ENCODE measurements at places on chromosomes 2 and 18. TPM values are rescaled to one million over a fixed set of nuclear protein-coding genes. Genes with fewer than 3 reads are reported as not detected.

Gene UGT1A9
- total RNA-seq = not detected

Gene COL6A3
- total RNA-seq = 1.2 TPM

Gene MOB4
- total RNA-seq = 24.4 TPM

GRCh38 chr2:171319164-171319810 is 114.5 kb downstream of the METTL8 start:
- H3K27ac ChIP-seq = no peak overlapping the region
- H3K36me3 ChIP-seq = peaks cover 2% of the 10 kb centered on the region
- H3K4me3 ChIP-seq = no peak overlapping the region
- no peaks in the 10 kb centered on the region for H3K4me1 ChIP-seq
- no peaks in the 10 kb centered on the region for H3K27me3 ChIP-seq

DNA sequence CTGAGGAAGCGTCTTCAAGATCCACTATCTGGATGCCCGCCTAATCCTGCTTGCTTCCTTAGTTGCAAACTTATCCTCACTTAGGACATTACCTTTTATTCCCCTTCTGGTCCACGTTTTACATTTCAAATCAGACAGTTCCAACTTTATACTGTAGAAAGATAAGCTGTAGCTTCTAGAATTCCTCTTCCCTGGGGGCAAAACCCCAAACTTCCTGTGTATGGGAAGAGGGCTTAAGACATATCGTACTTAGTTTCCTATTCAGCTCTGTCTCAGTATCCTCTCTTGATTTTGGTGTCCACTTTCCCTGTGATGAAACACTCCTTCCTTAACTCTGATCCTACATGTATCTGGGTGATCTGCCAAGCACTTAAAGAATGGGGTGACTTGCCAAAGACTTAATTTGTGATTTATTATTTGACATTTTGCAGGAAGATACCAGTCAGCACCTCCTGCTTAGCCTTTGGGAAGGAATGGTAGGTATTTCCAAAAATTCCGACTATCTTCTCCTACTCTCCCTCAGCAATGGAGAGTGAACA is 245.2 kb downstream of the CDCA7 start:
- H3K27me3 ChIP-seq = no peaks in the 10 kb centered on the region
- H3K36me3 ChIP-seq = no peaks in the 10 kb centered on the region
- no peak for DNase-seq
- no peak overlapping the region for H3K27ac ChIP-seq
- H3K4me3 ChIP-seq = no peak overlapping the region

DNA sequence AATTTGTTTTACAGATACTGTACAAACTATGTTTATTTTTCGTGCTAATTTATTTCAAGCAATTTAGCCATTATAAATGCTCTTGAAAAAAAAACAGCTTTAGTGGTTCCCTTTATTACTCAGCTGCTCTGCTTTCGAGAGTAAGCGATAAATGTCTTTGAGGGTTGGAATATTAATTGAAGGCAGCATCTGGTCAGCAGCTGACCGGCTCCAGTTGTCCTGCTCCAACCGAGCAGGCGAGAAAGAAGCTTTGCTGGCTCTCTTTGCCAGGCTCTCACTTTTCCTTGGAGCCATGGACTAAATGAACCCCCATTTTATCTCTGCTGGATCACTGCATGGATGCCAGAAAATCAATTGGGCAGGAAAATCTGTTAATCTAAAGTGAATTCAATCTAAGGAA is 147.4 kb downstream of the LNPK start:
- H3K36me3 ChIP-seq = no peaks in the 10 kb centered on the region
- no peak overlapping the region for H3K4me3 ChIP-seq
- no peaks in the 10 kb centered on the region for H3K27me3 ChIP-seq

GRCh38 chr2:2590141-2590540 is 259.1 kb upstream of the MYT1L start:
- no peak overlapping the region for H3K27ac ChIP-seq
- H3K36me3 ChIP-seq = no peaks in the 10 kb centered on the region
- DNase-seq = no peak
- H3K27me3 ChIP-seq = no peaks in the 10 kb centered on the region
- no peak overlapping the region for H3K4me3 ChIP-seq
- H3K4me1 ChIP-seq = no peaks in the 10 kb centered on the region

DNA sequence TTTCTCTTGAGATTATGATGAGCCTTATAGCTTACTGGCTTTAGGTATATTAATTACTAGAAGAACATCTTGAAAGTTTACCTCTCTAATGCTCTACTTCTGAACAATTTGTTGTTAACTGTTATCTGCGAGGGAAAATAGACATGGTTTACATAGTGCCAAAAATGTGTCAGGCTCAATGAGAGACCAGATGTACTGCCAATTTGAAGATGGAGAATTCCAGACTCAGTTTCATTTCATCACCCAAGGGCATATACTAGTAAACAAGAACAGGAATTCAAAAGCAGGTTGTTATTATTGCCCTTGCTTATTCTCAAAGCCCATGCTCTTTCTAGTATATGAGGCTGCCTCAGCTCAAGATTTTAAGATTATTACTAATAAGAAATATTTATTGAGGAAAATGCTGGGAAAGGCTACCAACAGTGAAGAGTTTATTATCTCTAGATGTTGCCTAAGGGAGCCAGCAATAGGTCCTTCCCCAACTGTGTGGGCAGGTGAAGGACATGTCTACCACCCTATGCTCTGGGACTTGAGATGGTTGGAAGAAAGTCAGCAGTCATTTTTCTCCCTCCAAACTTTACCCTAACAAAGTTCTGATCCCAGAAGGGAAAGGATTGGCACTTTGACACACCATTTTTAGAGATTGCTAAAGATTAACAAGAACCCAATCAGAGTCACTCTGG is 792.7 kb downstream of the METTL4 start:
- peaks cover 15% of the 10 kb centered on the region for H3K27me3 ChIP-seq
- no peak overlapping the region for H3K4me3 ChIP-seq
- no peaks in the 10 kb centered on the region for H3K4me1 ChIP-seq
- H3K27ac ChIP-seq = no peak overlapping the region
- no peak for DNase-seq

Data from HCT116 (cell line).